ENCODE measurements at places on chromosomes 3 and 15.

DNA sequence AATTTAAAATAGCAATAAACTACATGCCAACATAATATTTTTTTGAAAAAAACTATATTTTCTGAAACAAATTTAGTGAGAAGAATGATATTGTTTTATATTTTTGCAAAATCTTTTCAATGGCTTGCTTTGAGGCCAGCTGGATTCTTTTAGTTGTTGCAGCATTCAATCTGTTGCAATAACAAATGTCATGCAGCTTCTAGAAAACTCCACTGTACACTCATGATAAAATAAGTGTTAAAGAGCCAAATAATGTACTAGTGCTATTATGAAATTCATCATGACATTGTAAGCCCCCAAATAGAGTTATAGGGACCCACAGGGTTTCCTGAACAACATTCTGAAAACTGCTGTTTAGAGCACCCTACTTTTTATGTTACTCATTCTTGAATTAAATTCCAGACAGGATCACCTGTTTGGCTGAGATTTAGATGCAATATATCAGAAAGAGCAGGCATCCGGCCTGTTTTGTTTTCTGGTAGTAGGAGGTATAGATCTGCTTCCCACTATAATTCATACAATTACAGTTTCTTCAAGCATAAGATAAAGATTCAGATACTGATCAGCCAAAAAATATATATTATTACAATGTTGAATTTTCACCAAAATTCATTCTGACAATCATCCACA lies 703.0 kb upstream of the ZNF385D start:
- no peak for DNase-seq

DNA sequence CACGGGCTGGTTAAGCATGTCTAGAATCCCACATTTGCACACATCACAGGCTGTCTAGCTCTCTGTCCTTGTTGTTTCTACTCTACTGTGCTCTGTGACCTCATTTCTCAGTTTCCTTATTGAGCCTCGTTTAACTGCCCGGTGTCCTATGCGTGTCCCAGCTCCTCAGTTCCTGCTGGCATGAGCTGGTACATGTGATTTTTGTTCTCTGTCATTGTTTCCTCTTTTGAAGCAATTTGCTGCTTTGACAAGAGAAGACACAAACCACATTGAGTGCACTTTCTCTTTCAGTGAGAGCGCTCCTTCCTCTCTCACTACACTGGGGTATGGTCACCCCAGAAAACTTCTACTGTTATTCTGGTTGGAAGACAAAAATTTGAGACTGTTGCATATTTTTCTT lies 563.5 kb downstream of the PDCD6IP start:
- DNase-seq: peak; percentile 10

DNA sequence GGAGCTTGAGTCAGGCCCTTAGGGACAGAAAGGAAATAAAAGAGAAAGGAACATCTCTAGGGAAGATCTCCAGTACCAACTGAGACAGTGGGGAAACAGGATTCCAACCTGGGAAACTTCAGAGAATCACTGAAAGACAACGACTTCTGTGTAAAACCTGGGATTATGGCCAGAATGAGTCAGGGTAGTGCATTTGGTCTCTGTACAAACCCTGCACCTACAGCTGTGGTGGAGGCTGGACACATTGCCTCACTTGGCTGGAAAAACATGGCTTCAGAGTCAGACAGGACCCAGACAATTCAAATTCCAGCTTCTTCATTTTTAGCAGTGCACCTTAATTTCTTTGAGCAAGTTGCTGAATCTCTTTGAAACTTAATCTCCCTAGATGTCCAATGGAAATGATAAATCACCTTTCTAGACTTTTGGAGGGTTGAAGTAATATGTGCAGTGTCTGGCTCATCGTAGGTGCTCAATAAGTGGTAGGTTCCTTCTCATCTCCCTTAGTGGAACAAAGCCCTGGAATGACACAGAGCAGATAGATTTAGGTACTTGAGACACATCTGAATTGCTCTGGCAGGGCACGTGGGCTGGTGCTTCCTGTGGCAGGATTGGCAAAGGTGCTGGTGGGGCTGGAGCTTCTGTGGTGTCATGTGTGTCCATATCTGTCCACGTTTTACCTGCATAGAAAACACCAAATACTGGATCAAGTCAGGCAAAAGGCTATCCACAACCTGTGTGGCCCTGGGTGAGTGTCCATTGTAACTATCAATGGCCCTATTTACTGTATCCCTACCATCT lies 6.1 kb upstream of the CLSTN2 start:
- no peak for DNase-seq

DNA sequence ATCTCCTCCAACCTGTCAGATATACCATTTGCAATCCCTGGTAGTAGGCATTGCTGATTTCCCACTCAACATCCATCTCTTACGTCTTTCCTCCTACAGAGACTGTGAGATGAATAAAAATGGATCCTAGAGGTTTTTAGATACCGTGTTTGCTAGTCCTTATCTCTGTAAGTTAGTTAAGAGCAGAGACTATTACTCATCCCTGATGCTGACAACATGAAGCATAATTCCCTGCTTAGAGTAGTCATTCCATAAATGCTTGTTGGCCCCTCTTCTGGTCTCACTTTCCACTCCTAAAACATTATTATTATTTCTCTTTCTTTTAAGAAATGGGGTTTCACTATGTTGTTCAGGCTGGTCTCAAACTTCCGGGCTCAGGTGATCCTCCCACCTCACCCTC lies 136.2 kb downstream of the RTP4 start:
- DNase-seq: no peak

DNA sequence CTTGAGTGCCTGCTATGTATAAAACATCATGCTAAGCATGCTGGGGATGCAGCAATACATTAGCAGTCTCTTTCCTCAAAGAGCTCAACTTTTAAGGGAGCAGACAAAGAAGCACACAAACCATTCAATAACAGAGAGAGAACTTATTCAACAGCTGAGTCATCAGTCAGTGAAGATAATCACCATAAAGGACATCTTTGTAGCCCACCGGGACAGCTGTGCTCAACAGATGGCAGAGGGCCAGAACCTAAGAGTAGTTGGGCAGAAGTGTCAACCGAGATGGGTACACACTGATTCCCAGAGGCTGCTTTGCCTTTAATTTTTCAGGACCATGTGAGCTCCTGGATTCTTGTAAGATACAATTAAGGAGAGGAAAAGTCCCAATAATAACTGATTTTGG lies 4.2 kb upstream of the RAB8B start:
- DNase-seq: no peak

GRCh38 chr3:99877031-99877579 lies 59.4 kb downstream of the CMSS1 start:
- no peak for DNase-seq

DNA sequence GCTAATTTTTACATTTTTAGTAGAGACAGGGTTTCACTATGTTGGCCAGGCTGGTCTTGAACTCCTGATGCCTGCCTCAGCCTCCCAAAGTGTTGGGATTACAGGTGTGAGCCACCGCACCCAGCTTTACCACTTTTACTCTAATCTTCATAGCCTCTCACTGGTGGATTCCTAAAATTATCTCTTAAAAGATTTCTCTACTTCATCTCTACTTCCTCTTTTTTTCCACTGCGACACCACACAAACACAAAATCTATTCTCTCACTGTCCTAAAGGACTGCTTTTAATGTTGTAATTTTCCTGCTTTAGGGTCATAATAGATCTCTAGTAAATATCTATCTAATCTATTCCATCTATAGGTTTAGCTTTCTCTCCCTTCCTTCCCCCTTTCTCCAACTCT lies 34.0 kb upstream of the TBL1XR1 start:
- DNase-seq: no peak

GRCh38 chr3:125436921-125437320 lies 61.8 kb upstream of the ZNF148 start:
- DNase-seq: no peak

DNA sequence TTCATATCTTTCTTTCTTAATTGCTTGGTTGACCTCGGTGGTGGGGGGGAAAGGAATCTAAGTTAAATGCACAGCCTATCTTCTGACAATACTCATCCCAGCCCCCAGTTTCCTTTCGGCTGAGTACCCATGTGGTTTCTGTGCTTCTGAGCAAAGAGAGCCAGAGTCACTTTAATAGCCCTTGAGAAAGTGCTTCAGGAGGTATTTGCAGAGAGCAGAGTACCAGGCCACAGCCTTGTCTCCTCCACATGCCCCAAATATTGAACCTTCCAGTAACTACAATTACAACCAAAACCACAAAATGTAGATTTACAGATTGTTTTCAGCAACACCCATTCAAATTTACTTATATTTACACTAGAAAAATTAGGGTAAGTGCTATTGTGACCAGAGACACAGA lies 647.4 kb downstream of the NR2F2 start:
- no peak for DNase-seq

DNA sequence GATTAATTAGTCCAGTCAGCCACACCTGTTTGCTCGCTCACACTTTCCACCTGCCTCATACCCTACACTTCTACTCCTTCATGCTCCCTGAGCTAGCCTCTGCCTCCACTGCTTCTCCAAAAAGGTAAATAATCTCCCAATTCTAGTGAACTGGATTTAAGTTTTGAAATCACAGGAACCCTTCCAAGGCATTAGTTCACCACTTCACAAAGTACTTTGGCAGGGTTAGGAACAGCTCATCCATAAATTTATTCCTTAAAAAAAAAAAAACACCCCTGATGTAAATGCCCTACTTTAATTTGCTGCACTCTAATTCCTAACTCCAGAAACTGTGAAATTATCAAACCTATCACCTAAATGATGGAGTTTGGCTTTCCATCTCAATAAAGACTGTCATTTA lies 58.3 kb downstream of the GADL1 start:
- no peak for DNase-seq

DNA sequence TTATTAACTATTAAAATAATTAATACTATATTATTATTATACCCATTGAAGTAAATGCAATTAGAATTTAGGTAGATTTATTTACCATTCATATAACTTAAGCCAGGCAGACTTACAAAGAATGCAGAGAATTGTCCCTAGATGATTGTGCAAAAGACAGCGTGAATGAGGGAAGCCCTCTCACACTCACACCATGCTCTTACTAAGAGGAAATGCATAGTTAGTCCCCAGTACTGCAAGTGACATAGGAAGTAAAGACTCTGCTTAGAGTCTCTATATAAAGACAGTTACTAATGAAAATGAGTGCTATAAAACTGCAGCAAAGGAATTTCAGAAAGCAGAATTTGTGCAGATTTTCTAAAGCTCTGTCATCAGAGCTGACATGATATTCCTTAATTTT lies 270.4 kb downstream of the ZBBX start:
- no peak for DNase-seq

DNA sequence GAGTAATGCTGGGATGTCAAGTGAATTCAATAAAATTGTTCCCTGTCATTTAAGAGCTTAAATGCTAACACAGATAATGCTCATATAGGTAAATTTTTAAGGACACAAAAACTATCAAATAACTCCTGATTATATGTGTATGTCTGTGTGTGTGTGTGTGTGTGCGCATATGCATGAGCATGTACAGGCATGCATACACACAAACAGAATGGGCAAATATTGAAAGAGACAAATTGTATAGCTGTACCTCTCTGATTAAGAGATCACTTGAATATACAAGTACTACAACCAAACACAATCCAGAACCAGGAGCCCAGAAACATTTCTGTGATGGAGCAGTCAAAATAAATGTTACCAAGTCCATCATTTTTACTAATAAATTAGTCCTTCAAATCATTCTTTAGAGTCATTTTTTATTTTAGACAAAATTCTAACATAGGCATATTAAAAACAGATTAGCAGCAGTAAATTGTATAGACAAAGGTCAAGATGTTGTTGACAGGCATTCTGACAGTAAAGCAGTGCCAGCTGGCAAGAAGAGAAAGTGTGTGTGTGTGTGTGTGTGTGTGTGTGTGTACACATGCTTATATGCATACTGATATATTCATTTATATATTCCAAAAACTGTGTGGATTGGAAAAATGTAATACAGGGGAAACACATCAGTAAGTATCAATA lies 145.3 kb downstream of the CD47 start:
- no peak for DNase-seq

- DNase-seq: no peak
These were observed 6.7 kb downstream of the KNSTRN start for GRCh38 chr15:40388941-40389823.

DNA sequence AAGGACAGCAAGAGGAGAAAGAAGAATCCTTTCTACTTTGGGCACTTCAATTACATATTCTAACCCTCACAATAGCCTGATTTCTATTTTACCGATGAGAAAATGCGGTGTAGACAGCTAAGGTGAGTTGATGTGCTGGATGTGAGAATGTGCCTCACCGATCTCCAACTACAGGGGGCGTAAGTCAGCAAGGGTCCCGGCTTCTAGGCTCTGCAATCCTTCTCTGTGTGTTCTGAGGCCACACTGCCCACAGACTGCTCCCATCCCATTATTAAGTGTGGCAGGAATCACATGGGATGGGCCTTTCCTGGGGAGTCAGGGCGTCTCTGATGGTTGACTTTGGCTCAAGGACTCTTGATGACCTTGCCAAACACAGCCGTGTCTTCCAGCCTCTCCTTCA lies 23.6 kb upstream of the RPL35A start:
- DNase-seq: no peak

GRCh38 chr3:29441422-29441821 lies 160.6 kb downstream of the RBMS3 start:
- no peak for DNase-seq

- DNase-seq: no peak
These were observed 264.5 kb upstream of the TBL1XR1 start for GRCh38 chr3:177461765-177462164.

DNA sequence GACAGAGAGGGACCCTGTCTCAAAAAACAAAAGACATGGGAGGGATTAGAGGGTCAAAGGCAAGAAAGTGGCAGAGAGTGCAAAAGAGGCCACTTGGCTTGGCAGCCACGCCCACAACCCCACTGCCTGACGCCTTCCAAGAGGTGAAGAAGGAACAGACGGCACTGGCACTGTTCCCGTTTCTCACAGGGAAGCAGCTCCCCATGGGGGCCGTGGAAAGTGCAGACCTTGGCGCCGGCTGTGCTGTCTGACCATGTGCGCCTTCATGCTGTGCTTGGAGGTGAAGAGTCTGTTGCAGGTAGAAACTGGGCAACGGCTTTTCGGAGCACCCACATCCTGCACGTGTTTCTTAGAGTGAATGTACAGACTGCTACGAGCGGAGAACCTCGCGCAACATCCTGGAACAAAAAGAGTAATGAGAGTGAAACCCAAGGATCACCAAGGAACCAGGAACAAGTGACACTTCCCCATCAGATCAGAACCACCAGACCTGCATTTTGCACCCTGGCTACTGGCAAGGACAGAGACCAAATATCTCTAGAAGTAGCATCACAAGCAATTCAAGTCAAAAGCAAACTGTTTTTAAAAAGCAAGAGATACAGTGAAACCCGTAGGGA lies 9.7 kb downstream of the ZXDC start:
- DNase-seq: no peak
